Cortex of kidney (tissue), 1 donor: ENCODE measurements at places on chromosomes 6 and 20.

GRCh38 chr6:150729188-150729748 lies 129.6 kb downstream of the PLEKHG1 start:
- DNase-seq = no peak

GRCh38 chr20:45913116-45913515 lies 1.2 kb upstream of the PLTP start:
- no peak for DNase-seq

- DNase-seq = no peak
Observed at GRCh38 chr6:82131441-82131840, 116.1 kb downstream of the IBTK start.

GRCh38 chr20:8456765-8457164 lies 324.7 kb downstream of the PLCB1 start:
- DNase-seq = no peak

- DNase-seq = no peak
Observed at GRCh38 chr6:28738396-28738765, 185.4 kb downstream of the TRIM27 start.

- DNase-seq = no peak
Observed at GRCh38 chr6:54847799-54848597, 1.4 kb downstream of the FAM83B start.

GRCh38 chr20:6506906-6507305 lies 260.6 kb upstream of the BMP2 start:
- DNase-seq = no peak

DNA sequence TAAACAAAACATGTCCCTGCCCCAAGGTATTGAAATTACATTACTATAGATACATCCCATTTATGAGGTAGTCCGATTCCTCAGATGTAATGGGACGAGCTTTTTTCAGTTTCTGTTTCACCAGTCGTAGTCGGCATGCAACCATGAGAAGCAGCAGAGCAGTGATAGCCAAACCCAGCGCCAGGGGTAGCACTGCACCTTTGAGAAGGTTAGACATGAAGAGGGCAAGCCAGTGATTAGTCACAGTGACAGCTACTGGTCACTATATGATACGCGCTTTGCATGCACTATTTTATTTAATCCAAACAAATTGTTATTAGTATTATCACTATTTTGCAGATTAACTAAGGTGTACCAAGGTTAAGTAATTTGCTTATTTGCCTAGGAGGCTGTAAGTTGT lies 43.7 kb downstream of the LRP11 start:
- DNase-seq = no peak

GRCh38 chr20:33539129-33539528 lies 49.2 kb downstream of the CBFA2T2 start:
- no peak for DNase-seq

DNA sequence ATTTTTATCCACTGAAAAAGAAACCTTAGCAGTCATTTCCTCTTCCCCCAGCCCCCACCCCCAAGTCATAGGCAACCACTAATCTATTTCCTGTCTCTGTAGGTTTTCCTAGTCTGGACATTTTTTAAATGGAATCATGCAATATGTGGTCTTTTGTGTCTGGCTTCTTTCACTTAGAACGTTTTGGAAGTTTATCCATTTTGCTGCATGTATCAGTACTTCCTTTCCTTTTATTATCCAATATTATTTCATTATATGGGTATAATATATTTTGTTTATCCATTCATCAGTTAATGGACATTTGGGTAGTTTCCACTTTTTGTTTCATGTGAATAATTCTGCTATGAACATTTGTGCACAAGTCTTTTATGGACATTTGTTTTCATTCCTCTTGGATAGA lies 99.3 kb upstream of the BMP5 start:
- no peak for DNase-seq

GRCh38 chr6:92122746-92123145 lies 1296.6 kb downstream of the EPHA7 start:
- no peak for DNase-seq

DNA sequence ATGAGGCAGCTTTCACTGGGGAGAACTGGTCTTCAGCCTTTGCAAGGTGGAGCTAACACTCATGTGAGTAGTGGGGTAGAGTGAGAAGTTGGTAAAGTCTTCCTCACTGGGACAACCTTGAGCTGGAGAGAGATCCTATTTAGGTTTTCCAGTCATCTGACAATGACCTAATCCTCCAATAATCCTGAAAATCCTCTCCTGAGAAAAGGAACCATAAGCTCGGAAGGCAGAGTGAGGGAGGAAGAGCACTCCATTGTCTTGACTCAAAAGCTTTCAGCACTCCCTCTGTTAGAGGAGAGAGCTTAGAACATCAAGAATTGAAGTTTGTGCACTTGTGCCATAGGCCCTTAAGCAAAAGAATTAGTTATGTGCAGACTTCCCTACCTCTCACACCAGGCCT lies 77.8 kb downstream of the TRAM2 start:
- no peak for DNase-seq

- DNase-seq = no peak
Observed at GRCh38 chr6:72748759-72749158, 126.9 kb downstream of the KCNQ5 start.

DNA sequence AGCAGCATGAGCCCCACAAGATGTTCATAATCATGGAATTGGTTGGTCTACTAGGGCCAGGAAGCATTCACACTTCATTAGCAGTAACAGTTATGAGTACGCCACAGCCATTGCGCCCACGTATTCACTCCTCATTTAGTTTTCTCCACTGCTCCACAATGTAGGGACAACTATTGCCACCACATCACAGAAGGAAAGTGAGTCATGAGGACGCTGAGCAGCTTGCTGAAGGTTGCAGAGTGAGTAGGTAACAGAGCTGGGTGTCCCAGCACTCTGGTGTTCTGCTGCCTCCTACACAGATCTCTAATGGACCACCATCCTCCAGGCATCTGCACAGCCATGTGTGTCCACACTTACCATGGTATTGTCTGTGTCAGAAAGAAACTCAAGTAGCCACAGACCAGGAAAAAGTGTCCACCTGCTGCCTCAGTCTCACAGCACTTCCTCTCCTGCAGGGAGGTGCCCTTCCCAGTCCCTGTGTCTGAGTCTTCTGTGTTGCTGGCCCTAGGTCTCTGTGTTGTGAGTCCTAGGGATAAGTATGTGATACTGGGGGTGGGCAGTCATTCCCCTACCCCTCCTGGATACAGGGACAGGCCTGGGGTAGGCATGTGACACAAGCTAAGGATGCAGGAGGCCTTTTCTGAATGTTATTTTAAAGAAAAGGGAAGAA lies 103.9 kb downstream of the TTLL2 start:
- no peak for DNase-seq

DNA sequence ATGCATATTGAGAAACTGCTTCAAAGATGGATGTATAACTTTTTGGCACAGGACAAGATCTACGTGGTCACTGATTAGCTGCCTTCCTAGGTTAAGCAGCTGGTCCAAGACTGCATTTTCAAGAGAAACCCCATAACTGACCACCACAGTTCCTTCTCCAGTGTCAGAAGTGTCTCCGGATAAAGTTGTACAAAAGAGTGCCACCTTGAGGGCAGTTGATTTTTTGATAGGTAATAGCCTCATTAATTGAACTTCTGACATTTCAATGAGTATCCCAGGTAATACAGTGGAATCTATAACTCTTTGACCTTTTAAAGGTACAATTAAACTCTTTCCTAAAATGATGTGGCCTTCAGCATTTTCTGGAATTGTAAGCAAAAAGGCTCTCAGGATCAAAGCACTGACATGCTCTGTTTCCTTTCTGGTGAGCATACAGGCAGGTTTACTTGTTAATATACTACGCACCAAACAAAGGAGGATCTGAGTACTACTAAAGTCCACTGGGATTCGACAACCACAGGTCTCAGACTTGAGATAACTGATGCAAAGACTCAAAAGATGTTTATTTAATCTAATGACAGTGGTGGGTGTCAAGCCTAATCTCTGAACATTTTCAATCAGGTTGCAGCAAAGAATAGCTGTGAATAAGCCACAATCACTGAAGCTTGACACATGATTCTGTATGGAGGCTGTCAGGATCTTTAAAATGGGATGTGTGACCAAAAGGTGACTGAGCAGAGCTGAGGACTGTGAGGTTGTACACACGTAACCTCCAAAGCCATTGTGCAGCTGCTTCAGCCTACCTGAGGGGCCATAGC lies 21.2 kb downstream of the MKKS start:
- DNase-seq = no peak

- DNase-seq = no peak
Observed at GRCh38 chr6:5457041-5457440, 195.7 kb downstream of the FARS2 start.

DNA sequence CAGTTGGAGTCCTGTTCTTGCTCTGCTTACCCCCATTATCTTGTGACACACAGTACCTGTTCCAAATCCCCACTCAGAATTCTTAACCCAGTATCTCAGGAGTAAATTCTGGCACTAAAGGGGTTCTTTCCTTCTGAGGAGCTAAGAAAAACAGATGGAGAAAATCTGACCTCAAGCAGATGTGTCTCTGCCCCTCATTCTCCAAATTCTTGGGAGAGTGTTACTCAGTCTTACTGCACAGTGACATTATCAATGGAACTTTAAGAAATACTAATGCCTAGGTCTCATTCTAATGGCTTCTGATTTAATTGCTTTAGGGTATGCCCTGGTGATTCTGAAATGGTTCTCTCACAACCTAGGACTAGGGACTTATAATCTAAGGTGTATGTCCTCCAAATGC lies 40.6 kb upstream of the PTPRK start:
- no peak for DNase-seq

DNA sequence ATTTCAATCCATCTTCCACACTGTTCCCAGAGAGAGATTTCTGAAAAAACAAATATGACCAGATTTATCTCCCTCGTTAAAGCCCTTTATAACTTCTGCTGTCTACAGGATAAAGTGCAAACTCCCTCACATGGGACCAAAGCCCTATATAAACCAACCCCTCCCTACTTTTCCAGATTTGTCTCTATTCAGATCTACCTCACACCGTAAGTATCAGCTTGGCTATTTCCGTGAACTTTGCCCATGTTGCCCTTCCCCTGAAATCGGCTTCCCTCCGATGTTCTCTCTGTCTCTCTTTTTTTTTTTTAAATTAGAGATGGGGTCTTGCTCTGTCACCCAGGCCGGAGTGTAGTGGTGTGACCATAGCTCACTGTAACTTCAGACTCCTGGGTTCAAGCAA lies 12.1 kb upstream of the FAM8A1 start:
- DNase-seq = no peak
